ENCODE measurements at places on chromosomes 7 and 10.

- peak; percentile 21 for DNase-seq
Observed at GRCh38 chr7:28076423-28077200, 104.0 kb downstream of the JAZF1 start.

- DNase-seq: no peak
Observed at GRCh38 chr10:103856797-103857170, 1.4 kb upstream of the SH3PXD2A start.

GRCh38 chr7:26553582-26553981, 261.9 kb downstream of the SNX10 start:
- DNase-seq: no peak

- no peak for DNase-seq
Observed at GRCh38 chr7:27704422-27705199, 35.4 kb upstream of the TAX1BP1 start.

DNA sequence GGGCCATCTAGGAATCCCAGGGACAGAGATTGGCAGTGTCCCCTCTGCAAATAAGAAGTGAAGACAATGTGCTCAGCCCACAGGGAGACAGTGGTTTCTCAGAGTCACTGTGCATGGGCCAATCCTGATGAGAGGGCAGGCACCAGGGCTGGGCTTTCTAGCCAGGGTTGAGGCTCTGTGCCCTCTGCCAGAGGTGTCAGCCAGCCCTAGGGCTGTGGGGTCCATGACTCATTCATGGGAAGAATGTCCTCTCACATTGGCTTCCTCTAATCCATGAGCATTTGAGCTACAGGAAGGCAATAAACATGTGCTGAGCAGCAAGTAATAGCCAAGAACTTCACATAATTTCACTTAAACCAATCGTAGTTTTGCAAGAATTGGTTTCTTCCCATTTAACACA, 482.0 kb upstream of the MGMT start:
- no peak for DNase-seq

GRCh38 chr7:151429560-151430331, 10.2 kb downstream of the CRYGN start:
- DNase-seq: peak; percentile 66

GRCh38 chr7:16350634-16351033, 70.7 kb downstream of the CRPPA start:
- no peak for DNase-seq

DNA sequence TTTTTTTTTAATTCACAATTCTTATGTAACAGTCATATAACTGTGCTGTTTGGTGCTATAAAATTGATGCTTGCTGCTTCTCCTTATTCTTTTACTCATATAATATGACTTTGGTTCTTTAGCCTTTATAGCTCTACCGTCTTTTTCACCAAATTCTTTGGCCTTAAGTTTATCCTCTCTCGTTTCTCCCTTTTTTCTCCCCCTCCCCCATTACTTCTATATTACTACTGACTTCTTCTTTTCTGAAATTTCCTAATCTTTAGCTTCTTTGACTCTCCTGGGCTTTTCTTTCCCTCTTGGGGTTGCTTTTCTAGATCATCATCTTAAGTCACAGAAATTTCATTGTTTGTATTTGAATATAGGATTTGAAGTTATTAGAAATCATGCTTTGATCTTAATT, 3.8 kb downstream of the BCCIP start:
- no peak for DNase-seq

DNA sequence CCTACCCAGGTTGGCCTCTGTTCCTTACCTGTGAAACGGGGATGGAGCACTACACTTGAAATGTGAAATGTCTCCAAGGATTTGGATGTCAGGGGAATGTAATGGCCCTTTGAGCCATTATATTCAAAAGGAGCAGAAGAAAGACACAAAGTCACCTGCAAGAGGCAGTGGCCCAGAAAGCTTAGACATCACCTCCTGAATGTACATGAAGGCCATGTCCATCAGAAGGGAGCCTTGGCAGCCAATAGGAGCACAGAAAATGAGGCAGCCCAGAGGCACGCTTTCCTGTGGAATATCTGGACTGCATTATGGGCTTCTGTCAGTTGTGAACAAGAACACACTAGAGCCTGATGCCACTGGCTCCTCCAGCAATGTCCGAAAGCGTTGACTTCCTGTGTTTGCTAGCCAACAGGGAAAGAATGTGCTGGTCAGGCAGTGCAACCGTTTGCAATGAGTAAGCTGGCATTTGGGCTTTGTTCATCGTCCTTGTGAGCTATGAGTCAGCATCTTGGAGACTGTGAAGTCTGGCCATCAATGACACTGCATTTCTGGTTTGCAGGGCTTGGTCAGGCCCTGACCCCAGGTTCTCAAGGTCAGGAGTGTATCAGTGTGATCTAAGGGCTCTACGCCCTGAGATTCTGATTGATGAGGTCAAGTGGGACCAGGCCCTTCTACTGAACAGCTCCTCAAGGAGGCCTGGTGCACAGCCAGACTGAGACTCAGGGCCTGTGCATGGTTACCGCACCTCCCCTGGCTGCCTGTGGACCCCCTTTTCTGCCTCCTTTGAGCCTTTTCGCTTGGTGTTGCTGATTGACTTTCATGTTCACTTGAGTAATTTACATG, 222.4 kb downstream of the RPS24 start:
- no peak for DNase-seq

DNA sequence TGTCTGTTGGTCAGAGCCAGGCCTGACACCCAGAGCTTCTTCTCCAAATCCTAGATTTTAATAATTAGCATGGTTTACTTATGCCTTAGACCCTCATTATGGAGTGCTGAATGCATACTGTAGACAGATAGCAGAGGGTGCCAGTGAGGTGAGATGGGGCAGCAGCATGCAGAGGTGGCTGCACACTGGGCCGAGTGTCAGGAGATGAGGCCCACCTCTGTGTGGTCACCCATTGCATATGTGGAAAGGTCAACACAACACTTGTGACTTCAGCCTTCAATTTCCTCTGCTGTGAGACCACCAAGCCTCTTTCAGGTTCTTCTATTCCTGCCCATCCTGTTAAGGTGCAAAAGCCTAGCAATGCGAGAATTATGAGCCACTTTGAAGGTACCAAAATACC, 39.7 kb upstream of the NMT2 start:
- no peak for DNase-seq

- DNase-seq: no peak
Observed at GRCh38 chr7:139647085-139647484, 123.6 kb downstream of the CLEC2L start.

DNA sequence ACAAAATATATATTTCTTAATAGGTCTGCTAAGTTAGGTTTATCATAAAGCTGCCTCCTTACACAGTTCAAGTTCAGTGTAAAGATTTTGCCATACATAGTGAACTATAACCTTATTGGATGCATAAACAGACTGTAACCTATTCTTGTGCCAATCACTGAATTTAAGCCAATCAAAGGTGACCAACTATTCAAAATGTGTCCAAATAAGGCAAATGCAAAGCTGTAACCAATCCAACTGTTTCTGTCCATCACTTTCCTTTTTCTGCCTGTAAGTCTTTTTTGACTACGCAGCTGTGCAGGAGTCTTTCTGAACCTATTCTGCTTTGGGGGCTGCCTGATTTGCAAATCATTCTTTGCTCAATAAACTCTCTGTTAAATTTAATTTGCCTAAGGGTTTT, 11.6 kb upstream of the DNMBP start:
- DNase-seq: no peak

- DNase-seq: no peak
Observed at GRCh38 chr7:135761751-135762488, 13.3 kb upstream of the FAM180A start.

GRCh38 chr10:12214763-12215218, 18.8 kb downstream of the CDC123 start:
- no peak for DNase-seq

- no peak for DNase-seq
Observed at GRCh38 chr7:138328215-138328614, 131.8 kb upstream of the TRIM24 start.

DNA sequence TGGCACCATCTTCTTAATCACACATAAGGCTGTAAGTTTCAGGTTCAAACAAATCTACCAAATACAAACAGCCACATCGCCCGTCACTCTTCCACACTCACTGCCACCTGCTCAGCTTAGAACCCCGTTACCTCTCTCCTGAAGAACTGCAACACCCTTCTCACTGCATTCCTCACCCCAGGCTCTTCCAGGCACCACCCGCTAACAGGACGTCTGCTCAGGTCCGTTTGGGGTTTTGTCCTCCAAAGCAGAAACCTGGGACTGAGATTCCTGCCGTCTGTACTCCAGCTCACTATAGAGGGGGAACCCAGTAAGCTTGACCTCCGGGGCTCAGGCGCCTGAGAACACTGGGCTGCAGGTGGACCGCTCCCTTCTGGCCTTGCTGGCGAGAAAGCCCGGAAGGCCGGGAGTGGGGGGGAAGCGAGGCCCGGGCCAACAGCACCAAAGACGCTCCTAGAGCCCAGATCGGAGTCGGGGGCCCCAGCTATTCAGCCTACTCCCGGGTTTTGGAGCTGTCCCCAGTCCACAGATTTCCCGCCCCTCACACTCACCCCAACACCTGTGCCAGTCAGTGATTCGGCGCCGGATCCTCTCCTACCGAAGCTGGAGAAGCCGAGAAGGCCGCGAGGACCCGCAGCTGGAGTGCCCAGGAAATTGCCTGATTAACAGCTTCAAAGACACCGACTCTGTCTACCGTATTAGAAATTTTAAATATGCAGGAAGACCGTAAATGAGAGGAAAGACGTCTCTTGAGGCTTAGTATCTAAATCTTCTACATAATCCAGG, at the start of gene AP3M1:
TSS of gene AP3M1 (minus strand) at position 625 of the 786 bp plus-strand sequence. CDS start 12,449 bp downstream, outside the sequence.
- DNase-seq: peak; percentile 66

GRCh38 chr7:67407392-67408071, 410.9 kb downstream of the TYW1 start:
- no peak for DNase-seq

DNA sequence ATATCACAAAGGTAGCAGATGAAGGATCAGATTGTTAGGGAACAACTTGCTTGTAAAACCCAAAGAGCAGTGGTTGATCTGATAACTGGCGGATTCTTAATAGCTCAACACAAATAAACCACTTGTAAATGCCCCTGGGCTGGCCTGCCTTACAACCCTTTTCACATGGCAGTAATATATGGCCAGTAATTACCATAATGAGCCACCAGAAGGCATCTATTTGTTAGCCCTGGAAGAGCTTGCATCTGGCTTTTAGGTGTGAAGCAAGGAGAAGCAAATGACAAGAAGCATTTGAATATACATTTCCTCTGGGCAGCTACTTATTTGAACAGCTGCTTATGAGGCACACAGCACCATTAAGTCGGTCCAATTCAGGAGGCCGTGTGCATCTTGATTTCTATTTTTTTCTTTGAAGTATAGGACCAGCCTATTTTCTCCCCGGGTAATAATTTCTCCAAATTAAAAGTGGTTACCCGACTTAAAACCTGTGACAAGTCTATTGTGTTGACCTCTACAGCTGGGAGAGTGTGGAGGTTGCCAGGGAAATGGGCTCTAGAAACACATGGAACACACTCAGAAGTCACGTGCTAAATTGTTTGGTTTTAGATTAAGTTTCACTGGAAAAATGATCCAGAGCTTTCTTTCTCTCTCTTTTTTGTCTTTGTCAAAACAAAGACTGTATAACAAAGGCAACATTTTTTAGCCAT, 113.4 kb downstream of the SEM1 start:
- DNase-seq: peak; percentile 88

DNA sequence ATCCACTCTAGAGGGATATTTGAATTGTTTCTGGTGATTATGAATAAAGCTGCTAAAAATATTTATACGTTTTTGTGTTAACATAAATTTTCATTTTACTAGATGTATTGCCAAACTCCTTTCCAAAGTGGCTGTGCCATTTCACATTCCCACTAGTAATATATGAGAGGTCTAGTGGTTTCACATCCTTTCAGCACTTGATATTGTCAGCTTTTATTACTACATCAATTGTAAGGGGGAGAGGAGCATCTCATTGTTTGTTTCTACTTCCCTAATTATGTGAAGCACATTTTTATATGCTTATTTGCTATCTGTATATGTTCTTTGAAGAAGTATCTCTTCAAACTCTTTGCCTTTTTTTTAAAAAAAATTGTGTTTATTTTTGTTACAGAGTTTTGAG, 184.5 kb downstream of the ADK start:
- DNase-seq: no peak

DNA sequence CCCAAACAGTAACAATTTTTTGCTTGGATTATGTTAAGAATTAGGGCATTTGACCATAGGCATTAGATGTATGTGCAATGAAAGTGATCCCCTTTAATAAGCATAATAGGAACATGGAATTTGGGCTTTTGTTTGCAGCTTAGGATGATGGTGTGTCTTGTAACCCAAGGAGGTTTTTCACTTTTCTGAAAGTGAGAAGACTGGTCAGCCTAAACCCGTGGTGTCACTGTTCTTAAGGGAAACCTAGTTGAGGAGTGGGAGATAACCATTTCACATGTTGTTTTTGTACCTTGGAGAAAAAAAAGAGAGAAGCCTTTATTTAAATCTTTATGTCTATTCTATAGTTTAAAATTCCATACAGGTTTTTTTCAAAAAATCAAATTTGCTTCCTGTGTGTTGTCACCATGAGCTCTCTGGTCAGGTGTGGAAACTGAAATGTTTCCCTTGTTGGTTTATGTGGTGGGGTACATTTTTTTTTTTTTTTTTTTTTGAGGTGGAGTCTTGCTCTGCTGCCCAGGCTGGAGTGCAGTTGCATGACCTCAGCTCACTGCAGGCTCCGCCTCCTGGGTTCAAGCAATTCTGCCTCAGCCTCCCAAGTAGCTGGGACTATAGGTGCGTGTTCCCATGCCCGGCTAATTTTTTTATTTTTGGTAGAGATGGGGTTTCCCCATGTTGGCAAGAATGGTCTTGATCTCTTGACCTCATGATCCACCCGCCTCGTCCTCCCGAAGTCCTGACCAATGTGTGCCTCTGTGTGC, 7.7 kb downstream of the CCM2 start:
- DNase-seq: no peak

GRCh38 chr7:64997927-64998391, 7.1 kb upstream of the ZNF117 start:
- no peak for DNase-seq

GRCh38 chr7:112951070-112951469, 135.6 kb downstream of the GPR85 start:
- no peak for DNase-seq

DNA sequence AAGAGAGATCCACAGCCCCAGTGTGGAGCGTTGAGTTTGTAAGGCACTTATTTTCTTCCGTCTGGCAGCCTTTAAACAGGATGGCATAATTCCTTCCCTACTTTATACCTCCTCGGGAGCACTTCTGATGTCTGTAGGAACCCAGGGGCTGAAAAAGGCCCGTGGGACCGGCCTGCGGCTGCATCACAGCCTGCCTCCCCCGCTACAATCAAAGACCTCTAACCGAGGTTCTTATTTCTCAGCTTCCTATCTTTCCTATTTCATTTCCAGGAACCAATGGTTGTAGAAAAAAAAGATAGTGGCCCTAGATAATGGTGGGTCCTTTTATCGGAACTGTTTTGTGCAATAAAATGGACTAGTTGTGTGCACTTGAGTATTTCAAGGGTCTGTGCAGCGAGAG, 4.1 kb upstream of the CTBP2 start:
- DNase-seq: no peak

DNA sequence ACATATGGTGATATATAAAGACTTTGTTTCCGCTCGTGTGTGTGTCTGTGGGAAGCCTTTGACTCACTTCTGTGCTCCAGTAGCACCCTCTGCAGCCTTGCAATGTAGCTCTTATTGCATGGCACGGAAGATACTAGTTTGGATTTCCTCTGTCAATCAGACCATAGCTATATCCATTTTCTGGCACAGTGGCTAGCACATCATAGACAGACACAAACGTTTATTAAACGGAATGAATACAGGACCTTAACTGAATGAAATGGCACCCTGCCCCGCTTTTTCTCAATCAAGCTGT, 124.0 kb upstream of the PTPN20 start:
- DNase-seq: no peak

Data from SHP77 treated with DMSO at 0.1 percent for 48 hours (cell line).